ENCODE measurements at places on chromosomes 6 and 20.

- DNase-seq: no peak
- no peaks in the 10 kb centered on the region for H3K36me3 ChIP-seq
- H3K27ac ChIP-seq: peak overlapping the region; percentile 81
- peak overlapping the region; percentile 92 for H3K4me3 ChIP-seq
Observed at GRCh38 chr6:31821301-31822035, 6.1 kb upstream of the HSPA1B start.

- H3K36me3 ChIP-seq: no peaks in the 10 kb centered on the region
- no peak for DNase-seq
- no peak overlapping the region for H3K4me3 ChIP-seq
- H3K27me3 ChIP-seq: no peaks in the 10 kb centered on the region
Observed at GRCh38 chr6:1424306-1424927, 35.0 kb downstream of the FOXF2 start.

GRCh38 chr20:2703716-2704475 is 11.3 kb downstream of the EBF4 start:
- H3K27ac ChIP-seq: no peak overlapping the region
- DNase-seq: no peak
- no peaks in the 10 kb centered on the region for H3K36me3 ChIP-seq
- no peak overlapping the region for H3K4me3 ChIP-seq

DNA sequence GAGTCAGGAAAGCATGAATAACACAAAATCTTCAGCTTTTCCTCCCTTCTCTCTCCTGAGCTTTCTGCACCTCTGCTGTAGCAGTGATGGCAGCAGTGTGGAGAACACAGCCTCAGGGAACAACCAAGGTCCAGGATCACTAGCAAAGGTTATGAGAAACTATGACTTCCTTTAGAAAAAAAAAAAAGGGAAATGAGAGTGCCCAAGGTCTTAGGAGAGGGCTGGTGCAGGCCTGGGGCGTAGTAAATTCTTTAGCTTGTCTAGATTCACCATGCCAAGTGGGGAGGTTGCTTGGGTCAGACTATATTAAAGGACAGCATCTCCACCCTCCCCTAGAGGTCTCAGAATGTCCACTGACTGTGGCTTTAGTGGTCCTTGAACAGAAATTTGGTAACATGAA is 40.4 kb upstream of the POLR1H start:
- H3K27ac ChIP-seq: no peak overlapping the region
- H3K36me3 ChIP-seq: no peaks in the 10 kb centered on the region
- H3K27me3 ChIP-seq: no peaks in the 10 kb centered on the region
- H3K4me1 ChIP-seq: no peaks in the 10 kb centered on the region
- H3K4me3 ChIP-seq: no peak overlapping the region

GRCh38 chr6:167663784-167664443 is 162.8 kb upstream of the AFDN start:
- H3K4me3 ChIP-seq: no peak overlapping the region
- no peaks in the 10 kb centered on the region for H3K27me3 ChIP-seq
- no peak for DNase-seq
- H3K4me1 ChIP-seq: no peaks in the 10 kb centered on the region

Measured in naive thymus-derived CD4-positive, alpha-beta T cell (primary cell).